CD4-positive, CD25-positive, alpha-beta regulatory T cell (primary cell): ENCODE measurements at places on chromosomes 7 and 10. TPM values are rescaled to one million over a fixed set of nuclear protein-coding genes. Genes with fewer than 3 reads are reported as not detected.

GRCh38 chr7:117248829-117249228 is 74.0 kb downstream of the WNT2 start:
- DNase-seq, result no peak
- H3K27me3 ChIP-seq, result no peaks in the 10 kb centered on the region

GRCh38 chr10:32225976-32226375 is 121.0 kb downstream of the EPC1 start:
- no peak overlapping the region for H3K27ac ChIP-seq
- H3K27me3 ChIP-seq, result no peaks in the 10 kb centered on the region
- no peak for DNase-seq
- H3K4me1 ChIP-seq, result no peaks in the 10 kb centered on the region

DNA sequence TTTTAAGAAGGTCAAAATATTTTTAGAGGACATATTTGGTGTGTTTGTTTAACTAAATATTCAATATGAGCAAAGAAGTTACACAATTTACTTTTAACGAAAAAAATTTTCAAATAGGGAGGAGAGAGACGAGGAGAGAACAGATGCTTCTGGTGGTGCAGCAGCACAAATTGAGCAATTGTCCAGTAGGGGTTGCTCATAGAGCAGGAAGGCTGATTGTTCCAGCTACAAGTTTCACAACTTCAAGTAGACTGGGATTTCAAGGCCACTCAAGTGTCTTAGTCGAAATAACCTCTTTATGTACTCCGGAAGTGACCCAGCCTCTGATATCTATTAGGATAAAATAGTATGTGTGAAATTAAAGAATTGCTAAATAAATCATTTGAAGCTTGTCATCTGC is 197.9 kb downstream of the HDAC9 start:
- no peak overlapping the region for H3K27ac ChIP-seq
- no peak for DNase-seq
- no peaks in the 10 kb centered on the region for H3K36me3 ChIP-seq
- no peaks in the 10 kb centered on the region for H3K27me3 ChIP-seq

DNA sequence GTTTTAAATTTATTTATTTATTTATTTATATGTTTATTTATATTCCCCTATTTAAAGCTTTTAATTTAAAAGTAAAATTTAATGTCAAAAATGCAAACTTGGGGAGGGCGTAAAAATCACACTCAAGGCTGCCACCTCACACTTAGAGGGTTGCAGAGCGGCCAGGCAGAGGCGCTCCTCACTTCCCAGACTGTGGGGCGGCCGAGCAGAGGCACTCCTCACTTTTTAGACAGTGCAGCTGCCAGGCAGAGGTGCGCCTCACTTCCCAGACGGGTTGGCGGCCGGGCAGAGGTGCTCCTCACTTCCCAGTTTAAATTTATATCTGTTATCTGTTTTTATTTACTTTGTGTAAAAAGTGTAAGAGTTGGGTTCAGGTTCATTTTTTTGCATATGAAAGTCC is 10.0 kb upstream of the ZNF425 start:
- peaks cover 5% of the 10 kb centered on the region for H3K36me3 ChIP-seq
- H3K4me1 ChIP-seq, result no peaks in the 10 kb centered on the region
- no peak for DNase-seq
- no peak overlapping the region for H3K4me3 ChIP-seq
- no peaks in the 10 kb centered on the region for H3K27me3 ChIP-seq

The KLF14 gene
- total RNA-seq, result not detected

GRCh38 chr7:117251687-117252086 is 71.2 kb downstream of the WNT2 start:
- no peaks in the 10 kb centered on the region for H3K4me1 ChIP-seq
- no peak overlapping the region for H3K27ac ChIP-seq
- peaks cover 4% of the 10 kb centered on the region for H3K27me3 ChIP-seq
- no peak for DNase-seq
- no peaks in the 10 kb centered on the region for H3K36me3 ChIP-seq

DNA sequence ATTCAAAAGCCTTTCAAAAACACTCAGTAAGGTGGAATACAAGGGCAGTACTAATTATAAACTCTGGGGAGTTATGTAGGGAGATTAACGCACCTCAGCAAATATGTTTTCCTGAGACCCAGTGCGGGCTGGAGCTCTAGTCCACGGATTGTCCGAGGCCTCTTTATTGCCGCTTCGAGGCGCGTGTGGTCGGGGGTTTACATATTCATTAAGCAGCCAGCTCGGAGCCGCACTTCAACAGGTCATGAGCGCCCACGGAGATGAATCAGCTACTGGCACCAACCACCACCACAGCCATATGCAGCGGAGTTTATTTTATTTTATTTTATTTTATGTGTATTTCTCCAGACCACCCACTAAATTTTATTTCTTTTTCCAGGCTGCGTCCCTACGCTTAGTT is 195.9 kb upstream of the ADARB2 start:
- no peaks in the 10 kb centered on the region for H3K36me3 ChIP-seq
- no peaks in the 10 kb centered on the region for H3K4me1 ChIP-seq
- DNase-seq, result no peak
- H3K27me3 ChIP-seq, result no peaks in the 10 kb centered on the region
- no peak overlapping the region for H3K4me3 ChIP-seq
- no peak overlapping the region for H3K27ac ChIP-seq

The ELOVL3 gene
- not detected for total RNA-seq

GRCh38 chr10:76298329-76298728 is 866.9 kb downstream of the LRMDA start:
- no peaks in the 10 kb centered on the region for H3K4me1 ChIP-seq
- no peak overlapping the region for H3K27ac ChIP-seq
- H3K36me3 ChIP-seq, result no peaks in the 10 kb centered on the region

- no peaks in the 10 kb centered on the region for H3K27me3 ChIP-seq
- no peak overlapping the region for H3K4me3 ChIP-seq
- no peaks in the 10 kb centered on the region for H3K4me1 ChIP-seq
Observed at GRCh38 chr7:2539031-2539911, 16.1 kb downstream of the BRAT1 start.
